Right ventricle myocardium superior (tissue), 1 donor: ENCODE measurements at places on chromosomes 16 and 17. TPM values are rescaled to one million over a fixed set of nuclear protein-coding genes. Genes with fewer than 3 reads are reported as not detected.

The PITPNM3 gene
- 0.27 TPM for total RNA-seq

The GPRC5C gene
- total RNA-seq: 30.5 TPM

The SLC13A2 gene
- total RNA-seq: not detected

The KRTAP17-1 gene
- total RNA-seq: not detected
